Stimulated activated CD4-positive, alpha-beta T cell treated with anti-CD3 and anti-CD28 coated beads, TNF-alpha, amount 100 ng/mL, for 48 hours (primary cell): ENCODE measurements at places on chromosomes 16 and 17.
A peak's percentile ranks its signal among the peaks of the same experiment; 100 is the strongest.

DNA sequence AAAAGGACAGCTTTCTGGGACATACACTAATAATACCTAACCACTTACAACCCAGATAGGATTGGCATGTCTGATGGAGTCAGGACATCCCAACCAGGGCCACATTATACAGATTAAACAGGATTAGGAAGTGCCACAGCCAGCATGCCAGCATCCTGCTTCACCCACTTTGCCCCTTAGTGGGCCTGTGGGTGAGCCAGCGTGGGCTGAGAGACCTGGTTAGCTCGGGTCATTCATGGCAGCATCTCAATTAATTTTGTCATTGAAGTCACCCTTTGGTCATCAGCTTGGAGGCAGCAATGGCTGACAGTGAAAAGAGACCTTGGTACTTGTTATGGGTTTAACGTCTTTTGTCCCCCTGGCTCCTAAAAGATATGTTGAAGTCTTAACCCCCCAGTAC lies 29.9 kb upstream of the SLC6A2 start:
- no peak for DNase-seq

DNA sequence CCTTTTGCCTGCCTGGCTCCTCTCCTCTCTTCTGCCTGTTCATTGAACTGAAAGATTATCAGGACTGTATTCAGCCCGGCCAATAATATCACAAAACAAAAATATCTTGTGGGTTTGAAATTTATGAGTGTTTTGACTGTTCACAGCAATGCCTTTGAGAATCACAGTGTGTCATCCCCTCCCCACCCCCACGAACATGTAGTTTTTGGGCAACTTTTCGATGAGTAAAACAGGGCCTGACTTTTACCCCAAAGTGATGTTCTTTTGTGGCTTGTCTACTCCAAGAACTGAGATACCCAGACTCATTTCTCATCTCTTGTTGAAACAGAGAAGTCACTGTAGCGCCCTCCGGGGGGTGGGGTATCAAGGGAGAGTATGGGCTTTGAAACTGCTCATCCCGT lies 675.7 kb downstream of the WWOX start:
- peak; percentile 78 for DNase-seq

GRCh38 chr17:48100160-48100559 lies 1.1 kb downstream of the CBX1 start:
- DNase-seq: no peak

GRCh38 chr16:53509906-53510703 lies 7.1 kb upstream of the AKTIP start:
- no peak for DNase-seq

- no peak for DNase-seq
These were observed 29.6 kb upstream of the ZFPM1 start for GRCh38 chr16:88423448-88423850.

DNA sequence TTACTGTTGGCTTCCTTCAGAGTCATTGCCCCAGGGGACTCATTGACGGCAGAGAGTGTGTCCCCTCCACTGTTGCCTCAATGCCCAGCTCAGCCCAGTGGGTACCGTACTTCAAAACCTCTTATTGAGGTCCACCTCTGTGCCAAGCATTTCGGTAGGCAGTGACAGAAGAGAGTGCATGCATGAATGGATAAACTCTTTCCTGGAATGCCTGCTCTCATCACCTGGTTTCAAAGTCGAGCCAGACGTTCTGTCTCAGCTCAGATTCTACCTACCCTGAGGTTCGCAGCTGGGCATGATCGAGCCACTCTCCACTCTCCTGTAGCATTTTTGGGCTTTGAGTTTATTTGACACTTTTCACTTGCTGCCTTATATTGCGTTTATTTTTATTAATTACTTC lies 647.0 kb downstream of the MAF start:
- DNase-seq: no peak

- no peak for DNase-seq
These were observed 41.1 kb upstream of the C16orf82 start for GRCh38 chr16:27025581-27025980.

GRCh38 chr17:28524476-28525424 lies 18.6 kb downstream of the FOXN1 start:
- DNase-seq: no peak

GRCh38 chr16:4640572-4641305 lies 16.1 kb downstream of the MGRN1 start:
- DNase-seq: no peak

GRCh38 chr17:75834928-75835653 lies 9.1 kb downstream of the UNC13D start:
- DNase-seq: no peak

DNA sequence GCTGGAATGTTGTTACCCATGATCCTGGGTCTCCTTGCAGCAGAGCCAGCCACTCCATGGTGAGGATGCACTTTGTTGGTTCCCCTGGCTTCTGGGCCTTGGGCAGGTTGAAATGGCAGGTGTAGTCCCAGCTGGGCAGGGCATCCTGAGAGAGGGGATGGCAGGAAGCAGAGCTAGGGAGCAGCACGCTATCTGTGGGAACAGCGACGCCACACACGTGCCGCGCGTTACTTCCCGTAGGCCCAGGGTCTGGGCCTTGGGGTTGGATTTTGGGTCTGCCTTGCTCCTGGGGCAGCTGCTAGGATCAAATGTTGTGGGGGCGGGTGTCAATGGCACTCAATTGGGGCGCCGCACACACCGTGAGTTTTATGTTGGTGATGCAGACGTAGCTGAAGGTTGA lies 368.0 kb downstream of the CPPED1 start:
- no peak for DNase-seq

DNA sequence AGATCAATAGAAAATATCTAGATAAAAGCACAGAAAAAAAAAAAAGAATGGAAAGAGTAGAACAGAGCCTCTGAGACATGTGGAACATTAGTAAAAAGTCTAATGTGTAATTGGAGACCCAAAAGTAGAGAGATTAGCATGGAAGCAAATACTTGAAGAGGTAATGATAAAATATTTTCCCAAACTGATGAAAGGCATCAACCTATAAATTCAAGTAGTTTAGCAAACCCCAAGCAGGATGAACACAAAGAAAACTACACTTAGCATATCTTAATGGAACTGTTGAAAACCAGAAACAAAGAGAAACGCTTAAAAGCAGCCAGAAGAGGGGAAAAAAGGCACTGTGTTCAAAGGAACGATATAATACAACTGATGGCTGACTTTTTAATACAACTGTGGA lies 16.4 kb downstream of the NF1 start:
- no peak for DNase-seq

GRCh38 chr17:44353672-44354331 lies 8.7 kb downstream of the GRN start:
- DNase-seq: no peak
